ENCODE measurements at places on chromosomes 7 and 10. TPM values are rescaled to one million over a fixed set of nuclear protein-coding genes. Genes with fewer than 3 reads are reported as not detected.

GRCh38 chr7:135270577-135271254 is 37.1 kb downstream of the STRA8 start:
- no peak for DNase-seq

The KLF14 gene
- not detected for total RNA-seq

GRCh38 chr7:40301486-40302068 is 166.8 kb downstream of the SUGCT start:
- DNase-seq = peak; percentile 78

DNA sequence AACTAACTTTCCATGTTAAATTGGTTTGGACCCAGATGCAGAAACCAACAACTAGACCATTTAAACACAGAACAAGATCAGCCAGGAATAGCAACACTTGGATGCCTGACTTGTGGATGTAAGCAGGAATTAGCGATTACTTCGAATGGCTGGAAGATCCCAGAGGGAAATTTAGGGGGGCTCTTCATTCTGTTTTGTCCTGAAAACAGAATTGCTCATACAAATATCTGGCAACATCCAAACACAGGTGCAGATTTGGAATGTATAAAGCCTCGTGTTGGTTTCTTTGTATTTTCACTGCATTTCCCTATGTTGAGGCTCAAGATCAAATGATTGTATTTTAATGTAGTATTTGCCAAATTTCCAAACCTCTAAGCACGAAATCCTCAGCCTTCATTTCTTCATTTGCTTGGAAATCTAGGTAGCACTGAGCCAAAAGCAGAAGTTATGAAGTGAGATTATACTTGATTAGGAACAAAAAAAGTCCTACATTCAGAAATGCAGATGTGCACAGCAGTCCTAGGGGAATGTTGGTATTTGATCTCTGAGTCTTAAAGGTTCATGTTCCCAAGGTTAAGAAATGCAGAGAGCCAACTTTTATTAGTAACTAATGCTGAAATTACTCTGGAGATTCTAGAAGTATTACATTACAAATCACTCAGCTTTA is 248.7 kb upstream of the TCF7L2 start:
- DNase-seq = no peak

DNA sequence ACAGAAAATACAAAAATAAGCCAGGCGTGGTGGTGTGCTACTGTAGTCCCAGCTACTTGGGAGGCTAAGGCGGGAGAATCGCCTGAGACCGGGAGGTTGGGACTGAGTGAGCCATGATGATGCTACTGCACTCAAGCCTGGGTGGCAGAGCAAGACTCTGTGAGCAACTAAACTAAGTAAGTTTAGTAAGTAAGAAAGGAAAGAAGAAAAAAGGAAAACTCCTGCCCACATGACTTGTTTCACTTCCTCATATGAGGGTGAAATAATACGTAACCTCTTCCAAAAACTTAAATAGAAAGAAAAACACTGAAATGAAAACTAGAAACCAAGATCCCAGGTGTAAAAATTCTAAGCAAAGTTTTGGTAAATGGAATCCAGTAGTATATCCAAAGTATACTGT is 79.6 kb downstream of the LARP4B start:
- no peak for DNase-seq

The CREB5 gene
- total RNA-seq = 25.4 TPM

GRCh38 chr10:130606001-130606405 is 469.8 kb downstream of the GLRX3 start:
- no peak for DNase-seq

DNA sequence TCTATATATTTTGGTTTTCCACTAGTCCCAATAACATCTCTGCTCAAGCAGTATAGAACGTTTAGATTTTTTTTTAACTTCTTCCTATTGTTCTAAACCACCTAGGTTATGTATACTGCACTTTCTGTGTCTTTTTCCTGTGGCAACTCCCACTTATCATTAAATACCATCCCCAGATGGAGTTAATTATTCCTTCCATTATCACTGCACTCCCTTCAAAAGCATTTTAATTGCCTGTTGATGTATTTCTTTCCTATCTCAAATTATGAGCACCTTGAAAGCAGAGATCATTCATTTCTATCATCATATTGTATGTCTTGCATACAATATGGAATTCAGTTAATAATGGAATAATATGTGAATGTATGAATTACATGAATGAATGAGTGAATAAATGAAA is 148.0 kb downstream of the HGF start:
- no peak for DNase-seq

The ADRA2A gene
- 1.5 TPM for total RNA-seq

All from astrocyte (in vitro differentiated cells and primary cell).